ENCODE measurements at places on chromosomes 5 and 9.

- no peak for DNase-seq
Observed at GRCh38 chr9:35198191-35198590, 36.4 kb downstream of the UNC13B start.

- peak; percentile 79 for DNase-seq
Observed at GRCh38 chr9:122444041-122444733, 33.5 kb downstream of the OR1J1 start.

- DNase-seq, result no peak
Observed at GRCh38 chr5:150229571-150229970, 39.7 kb downstream of the SLC6A7 start.

DNA sequence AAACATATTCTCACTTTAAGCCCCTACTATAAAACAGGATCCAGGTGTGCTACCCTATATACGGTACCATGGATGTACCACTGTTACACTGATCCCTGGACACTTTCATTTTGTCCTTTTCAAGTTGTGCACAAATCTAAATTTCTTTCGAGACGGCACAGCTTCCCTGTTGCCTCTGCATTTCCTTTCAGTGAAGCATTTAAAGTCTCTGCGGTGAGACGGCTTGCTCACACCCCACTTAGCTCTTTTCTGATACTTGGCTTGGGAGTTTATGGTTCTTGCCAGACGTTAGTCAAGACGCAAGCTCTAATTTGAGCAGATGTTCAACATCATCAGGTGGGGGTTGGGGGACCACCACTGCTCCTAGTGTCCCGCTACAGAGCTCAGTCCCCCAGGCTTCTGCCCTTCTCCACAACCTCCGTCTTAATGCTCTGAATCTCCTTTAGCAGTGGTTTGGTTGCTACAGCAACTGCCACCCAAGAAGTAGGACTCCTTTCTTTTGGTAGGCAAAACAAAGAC, 15.8 kb downstream of the F2RL2 start:
- no peak for DNase-seq

DNA sequence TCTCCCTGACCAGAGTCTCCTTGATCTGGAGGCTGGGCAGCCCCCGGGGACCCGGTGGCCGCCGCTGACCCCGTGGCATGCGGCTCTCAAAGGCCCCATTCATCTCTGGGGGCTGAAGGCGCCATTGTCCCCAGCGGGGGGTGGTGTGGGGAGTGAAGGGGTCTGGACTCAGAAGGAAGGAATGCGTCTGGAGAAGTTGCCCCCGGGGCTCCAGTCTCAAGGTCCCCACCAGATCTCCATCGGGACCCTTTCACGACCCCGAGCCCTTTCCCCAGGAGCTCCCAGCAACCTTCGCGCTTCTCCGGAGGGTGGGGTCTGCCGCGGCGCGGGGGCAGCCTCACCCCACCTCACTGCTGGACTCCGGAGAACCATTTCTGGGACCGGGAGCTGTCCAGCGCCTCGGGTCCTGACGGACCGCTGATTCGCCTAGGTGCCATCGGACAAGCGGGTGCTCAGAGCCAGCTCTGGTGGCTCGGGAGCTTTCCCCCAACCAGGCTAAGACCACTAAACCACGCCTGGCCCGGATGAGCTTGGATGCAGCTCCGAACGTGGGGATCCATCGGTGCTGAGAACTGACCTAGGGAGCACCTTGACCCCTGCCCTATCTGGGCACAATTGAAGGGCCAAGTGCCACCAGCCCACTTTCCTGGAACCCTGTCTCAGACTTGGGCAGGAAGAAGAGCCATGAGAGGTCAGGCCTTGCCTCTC, 5.1 kb upstream of the PCDH1 start:
- no peak for DNase-seq

DNA sequence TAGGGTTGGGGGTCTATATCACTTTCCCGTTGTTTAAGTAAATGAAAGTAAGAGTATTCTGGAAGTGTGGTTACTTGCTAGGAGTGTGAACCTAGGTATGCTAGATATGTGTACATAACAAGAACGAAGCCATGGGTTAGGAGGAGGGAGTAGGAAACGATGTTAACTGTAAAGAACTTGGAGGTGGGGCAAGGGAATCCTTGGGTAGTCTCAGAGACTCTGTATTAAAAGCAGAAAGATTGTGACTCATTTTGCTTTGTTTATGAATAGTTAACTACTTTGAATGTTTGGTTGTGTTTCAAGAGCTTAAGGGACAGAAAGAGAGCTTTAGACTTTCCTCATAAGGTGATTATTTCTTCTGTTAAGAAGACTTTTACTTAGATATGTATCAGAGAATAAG, 59.9 kb downstream of the TMEM252 start:
- DNase-seq, result no peak

- no peak for DNase-seq
Observed at GRCh38 chr5:124997186-124997893, 250.9 kb upstream of the ZNF608 start.

GRCh38 chr5:99674101-99674500, 745.3 kb upstream of the CHD1 start:
- no peak for DNase-seq

DNA sequence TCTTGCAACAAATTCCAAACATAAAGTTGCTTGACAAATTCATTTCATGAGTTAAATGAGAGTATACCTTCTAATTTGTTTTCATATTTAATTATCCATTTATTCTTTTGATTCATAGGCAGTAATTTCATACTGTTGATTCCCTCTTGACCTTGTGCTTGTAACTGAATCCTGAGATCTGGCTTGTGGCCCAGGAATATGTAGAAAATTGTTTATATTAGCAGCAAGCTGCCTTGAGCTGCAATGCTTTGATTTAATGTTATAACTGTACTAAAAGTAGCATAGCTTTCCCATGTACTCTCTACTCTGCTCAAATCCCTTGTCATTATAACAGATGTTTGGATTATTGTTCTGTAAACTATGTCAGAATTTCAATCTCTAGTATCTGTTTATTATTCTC, 780.7 kb downstream of the NR2F1-AS1 start:
- DNase-seq, result no peak

Data from AG09309 (cell line).